Stimulated activated CD4-positive, alpha-beta T cell treated with anti-CD3 and anti-CD28 coated beads, Interleukin-15, amount 100 ng/mL, for 24 hours (primary cell): ENCODE measurements at places on chromosomes 13 and 19.

DNA sequence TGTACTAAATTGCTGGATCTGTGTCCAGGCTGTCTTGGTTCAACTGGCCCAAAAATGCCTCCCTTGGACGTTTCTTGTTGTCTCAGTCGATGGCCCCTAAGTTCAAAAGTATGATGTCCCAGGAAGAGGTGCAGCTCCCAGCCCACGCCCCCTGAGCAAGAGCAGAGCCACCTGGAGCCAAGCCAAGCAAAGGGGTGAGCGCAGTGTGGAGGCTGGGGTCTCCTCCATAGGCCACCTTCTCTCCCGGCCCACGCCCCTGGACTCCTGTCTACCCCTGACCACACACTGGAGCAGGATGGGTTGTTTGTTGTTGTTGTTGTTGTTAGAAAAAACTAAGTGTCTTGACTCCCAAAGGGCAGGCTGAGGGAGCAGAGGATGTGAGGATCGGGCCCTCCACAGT, 26.0 kb upstream of the NPAS1 start:
- no peak for DNase-seq

DNA sequence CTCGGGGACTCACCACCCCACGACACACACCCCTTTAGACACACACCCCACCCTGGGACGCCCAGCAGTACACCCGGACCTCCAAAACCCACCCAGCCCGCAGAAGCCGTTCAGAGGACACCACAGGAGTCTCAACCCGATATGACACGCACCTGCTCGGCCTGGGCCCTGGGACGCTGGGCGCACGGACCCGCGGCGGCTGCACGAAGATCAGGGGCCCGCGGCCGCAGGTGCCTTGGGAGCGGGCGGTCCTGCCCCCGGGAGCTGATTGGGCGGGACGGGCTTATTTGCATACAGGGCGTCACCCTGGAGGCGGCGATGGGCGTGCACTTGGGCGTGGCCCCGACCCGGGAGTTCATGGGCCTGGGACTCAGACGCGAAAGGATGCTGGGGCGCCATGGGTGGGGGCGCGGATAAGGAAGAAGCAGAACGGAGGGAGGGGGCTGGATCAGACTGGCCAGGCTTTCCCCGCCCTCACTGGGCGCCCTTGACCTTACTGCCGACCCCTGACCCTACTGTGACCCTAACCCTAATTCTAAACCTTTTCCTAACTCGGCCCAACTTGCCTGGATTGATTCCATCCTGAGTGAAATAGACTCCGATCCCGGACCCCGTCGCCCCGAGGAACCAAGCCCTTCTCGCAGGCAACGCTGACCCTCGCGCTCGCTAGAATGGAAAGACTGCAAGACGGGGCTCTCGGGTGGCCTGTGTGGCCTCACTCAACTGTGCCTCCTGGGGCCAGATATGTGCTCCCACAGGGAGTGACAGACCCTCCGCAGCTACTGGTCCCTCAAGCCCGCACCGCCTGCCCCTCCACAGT, at the start of gene MEF2B:
Gene MEF2B (minus strand): TSS at position 211 of the 820 bp plus-strand sequence. CDS start 19,528 bp downstream, outside the sequence.
- DNase-seq, result peak; percentile 89

GRCh38 chr13:28574617-28575142, 79.8 kb upstream of the FLT1 start:
- DNase-seq, result peak; percentile 60

GRCh38 chr19:43662487-43662886, 7.5 kb downstream of the PLAUR start:
- no peak for DNase-seq

- DNase-seq, result no peak
These were observed 8.9 kb upstream of the VN1R1 start for GRCh38 chr19:57465680-57466381.

DNA sequence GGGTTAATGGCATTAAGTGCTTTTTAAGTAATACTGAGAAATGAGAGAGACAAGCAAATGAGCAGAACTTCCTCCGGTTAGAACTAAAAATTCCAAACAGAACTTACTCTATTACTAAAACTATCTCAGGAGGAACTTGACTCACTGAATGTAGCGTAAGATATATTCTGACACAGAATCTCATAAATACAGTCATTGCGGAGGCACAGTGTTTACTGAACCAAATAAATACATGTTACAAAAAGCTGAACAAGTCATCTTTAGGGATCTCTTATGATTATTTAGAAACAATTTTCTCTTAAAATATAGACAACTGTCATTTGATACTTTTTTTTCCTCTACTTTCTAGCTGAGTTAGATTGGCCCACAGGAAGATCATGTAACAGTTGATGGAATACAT, 283.1 kb downstream of the KLF12 start:
- DNase-seq, result no peak

- no peak for DNase-seq
These were observed 88.5 kb upstream of the C1QTNF9B start for GRCh38 chr13:23985839-23986238.

DNA sequence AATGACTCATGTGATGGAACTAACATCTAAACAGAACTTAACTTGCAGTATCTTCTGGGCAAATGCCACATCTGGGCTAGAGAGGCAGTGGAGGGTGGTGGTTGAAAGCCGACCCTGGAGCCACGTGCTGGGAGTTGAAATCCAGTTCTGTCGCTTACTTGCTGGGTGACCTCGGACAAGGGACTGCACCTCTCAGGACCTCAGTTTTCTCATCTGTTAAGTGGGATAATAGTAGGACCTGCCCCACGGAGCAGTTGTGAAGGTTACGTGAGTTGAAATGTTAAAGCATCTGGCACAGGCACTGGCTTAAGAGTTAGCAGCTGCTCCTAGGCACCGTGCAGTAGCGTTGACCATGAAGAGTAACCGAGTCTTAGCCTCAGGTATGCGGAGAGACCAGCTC, 76.1 kb downstream of the SIPA1L3 start:
- no peak for DNase-seq
